ENCODE measurements at places on chromosomes 13 and 19.
A peak's percentile ranks its signal among the peaks of the same experiment; 100 is the strongest.

- DNase-seq: no peak
Observed at GRCh38 chr19:2109046-2109864, 12.5 kb downstream of the IZUMO4 start.

DNA sequence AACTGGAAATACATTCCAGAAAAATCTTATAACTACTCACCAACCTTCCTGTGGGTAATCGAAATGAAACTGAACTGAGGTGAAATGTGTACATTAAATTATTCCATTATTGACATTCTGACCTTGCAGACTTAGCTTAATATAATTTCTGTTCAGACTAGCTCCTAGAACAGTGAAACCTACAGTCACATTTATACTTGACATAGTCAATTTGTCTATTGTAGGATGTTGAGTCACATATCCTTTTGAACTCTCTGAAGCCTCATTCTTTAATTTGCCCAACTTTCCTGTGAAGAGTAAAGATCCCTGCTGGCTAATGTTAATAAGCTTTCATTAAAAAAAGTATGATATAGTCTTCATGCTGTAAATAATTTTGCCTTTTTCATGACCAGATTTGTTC is 92.0 kb upstream of the SCEL start:
- DNase-seq: no peak

- DNase-seq: no peak
Observed at GRCh38 chr19:49879243-49879963, 1.9 kb downstream of the TBC1D17 start.

DNA sequence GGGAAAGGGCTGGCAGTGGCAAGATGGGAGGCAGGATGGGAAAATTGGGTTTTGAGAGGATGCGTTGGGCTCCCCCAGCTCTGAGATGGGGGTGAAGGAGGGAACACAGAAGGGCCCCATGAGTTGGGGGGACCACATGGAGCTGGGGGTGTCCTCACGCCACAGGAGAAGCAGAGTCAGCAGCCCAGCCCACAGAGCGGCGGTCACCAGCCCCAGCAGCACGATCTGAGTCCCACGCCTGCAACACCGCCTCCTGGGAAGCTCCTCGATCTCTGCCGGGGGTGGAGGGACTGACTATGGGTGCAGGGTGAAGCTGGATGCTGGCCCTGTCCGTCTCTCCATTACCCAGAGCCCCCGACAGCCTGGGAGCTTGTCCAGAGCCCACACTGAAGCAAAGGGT is 3.3 kb downstream of the FCER2 start:
- DNase-seq: no peak

DNA sequence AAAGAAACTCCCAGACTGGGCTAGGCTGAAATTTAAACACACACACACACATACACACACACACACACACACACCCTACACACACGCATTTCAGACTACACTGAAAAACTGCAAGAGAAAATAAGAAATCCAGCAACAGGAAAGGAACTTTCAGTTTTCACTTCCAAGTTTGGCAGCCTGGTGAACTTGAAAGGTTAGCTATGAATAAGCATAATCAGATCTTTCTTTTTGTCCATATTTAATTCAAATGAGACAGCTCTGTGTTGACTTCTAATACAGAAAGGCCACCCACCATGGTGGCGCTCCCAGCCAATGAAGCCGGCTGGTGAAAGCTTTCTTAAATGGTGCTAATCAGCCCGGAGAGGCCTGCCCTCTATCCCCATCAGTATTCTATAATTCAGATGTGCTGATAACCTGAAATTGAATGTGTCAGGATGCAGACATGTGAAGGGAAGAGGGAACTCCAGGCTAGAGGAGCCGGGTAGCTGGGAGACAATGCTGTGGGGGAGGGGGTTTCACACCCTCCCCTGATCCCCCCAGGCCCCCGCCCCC is 108.3 kb upstream of the ZNF536 start:
- no peak for DNase-seq

DNA sequence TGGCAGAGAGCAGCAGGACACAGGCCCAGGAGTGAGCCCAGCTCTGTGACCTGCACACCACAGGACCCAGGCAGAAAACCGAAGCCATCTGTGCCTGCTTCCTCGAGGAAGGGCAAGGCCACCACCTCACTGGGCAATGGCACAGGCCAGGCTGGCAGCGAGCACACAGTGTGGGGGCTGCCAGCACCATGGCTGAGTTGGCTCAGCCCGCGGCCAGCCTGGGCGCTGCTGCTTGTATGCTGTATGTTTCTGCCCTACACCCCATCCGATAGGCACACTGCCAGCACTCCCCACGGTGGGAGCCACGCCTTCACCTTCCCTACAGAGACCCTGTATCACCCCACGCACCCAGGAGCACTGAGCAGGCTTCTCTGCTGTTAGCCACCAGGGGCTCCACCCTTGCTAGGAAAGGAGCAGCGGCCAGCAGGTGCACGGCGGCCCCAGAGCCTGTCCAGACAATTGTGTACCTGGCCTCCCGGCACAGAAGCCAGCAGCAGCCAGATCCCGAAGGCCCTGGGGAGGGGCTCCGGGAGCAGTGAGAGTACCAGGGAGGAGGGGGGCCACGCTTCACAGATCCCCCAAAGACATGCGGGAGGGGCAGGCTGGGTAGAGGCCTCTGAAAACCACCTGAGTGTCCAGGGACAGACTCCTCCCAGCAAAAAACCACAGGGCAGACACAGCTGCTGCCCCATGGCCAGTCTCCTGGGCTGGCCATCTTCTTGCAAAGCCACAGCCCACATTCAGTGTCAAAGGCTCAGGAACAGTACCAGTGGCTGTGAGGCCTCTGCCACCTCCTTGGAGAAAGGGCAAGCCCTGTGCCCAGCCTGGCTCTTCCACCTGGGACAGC is 56.1 kb downstream of the MLLT1 start:
- DNase-seq: no peak

GRCh38 chr13:32209652-32210051 is 105.5 kb downstream of the ZAR1L start:
- DNase-seq: no peak

- no peak for DNase-seq
Observed at GRCh38 chr19:17091758-17092333, 16.3 kb downstream of the MYO9B start.

- no peak for DNase-seq
Observed at GRCh38 chr13:51025245-51025905, 85.7 kb downstream of the C13orf42 start.

GRCh38 chr19:10643172-10643967 is 10.8 kb upstream of the ILF3 start:
- DNase-seq: no peak

DNA sequence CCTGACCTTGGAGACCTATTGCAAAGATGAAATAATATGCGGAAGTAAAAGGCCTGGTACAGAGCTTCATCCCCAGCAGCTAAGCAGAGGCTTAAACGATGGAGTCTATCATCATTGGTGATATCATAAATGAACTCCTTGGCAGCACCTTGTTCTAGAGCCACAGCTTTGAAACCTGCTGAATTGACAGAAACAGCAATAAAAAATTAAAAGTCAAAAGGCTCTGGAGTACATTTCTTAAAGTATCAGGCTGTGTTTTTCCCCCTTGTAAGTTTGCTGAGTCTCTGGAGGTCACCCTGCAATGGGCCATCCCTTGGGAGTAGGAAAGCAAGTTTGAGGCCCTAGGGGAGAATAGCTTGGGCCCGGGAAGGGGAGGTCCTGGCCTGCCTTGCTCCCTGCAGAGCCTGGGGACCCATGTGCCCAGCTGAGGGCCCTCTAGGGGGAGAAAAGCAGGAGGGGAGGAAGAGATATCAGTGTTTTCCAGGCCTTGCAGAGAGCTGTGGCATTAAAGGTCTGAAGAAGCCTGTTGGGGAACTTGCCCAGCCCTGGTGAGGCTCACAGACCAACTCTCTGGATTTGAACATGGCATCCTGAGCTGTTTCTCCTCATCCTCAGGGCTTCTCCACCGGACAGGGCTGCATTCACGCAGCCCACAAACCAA is 416.1 kb downstream of the ZNF536 start:
- no peak for DNase-seq

- DNase-seq: no peak
Observed at GRCh38 chr13:111278258-111278657, 42.2 kb upstream of the TEX29 start.

DNA sequence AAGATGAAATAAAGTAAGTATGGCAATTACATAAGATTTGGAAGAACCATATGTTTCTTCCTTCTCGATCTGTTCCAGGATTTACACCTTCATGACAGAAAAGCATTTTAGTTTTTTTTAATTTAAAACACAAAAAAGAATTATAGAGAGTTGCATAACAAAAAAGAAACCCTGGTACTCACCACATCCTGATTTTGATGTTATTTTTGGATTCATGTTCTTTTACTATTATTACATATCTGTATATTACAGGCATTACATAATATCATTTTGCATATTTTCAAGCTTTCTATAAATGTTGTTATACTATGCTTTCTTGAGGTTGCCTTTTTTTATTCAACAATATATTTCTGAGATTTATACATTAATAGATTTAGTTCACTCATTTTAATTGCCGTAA is 6.7 kb upstream of the KATNAL1 start:
- DNase-seq: no peak

GRCh38 chr19:11106477-11106876 is 17.2 kb downstream of the LDLR start:
- DNase-seq: no peak

DNA sequence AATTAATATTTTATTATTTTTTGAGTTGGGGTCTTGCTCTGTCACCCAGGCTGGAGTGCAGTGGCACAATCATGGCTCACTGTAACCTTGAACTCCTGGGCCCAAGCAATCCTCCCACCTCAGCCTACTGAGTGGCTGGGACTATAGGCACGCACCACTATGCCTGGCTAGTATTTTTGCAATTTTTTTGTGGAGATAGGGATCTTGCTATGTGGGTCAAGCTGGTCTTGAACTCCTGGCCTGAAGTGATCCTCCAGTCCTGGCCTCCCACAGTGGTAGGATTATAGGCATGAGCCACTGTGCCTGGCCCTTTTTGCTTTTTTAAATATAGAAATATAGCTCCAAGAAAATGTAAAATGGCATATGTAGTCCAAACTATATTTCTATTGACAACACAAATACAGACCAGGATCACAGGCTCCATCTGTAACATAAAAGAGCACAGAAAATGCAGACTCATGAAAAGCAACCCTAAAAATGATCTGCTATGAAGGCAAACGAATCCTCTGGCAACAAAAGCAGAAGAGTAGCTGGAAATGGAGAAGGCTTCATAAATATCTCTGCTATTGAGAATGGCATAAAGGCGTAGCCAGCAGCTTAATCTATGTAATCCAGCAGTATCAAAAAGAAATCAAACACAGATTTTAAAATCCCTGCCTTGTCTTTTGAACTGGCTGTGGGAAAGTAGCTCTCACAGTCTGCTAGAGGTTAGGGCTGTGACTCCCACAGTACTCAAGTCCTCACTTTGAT is 200.6 kb downstream of the LHFPL6 start:
- DNase-seq: no peak

- DNase-seq: no peak
Observed at GRCh38 chr19:33212436-33213172, 13.0 kb downstream of the SLC7A10 start.

DNA sequence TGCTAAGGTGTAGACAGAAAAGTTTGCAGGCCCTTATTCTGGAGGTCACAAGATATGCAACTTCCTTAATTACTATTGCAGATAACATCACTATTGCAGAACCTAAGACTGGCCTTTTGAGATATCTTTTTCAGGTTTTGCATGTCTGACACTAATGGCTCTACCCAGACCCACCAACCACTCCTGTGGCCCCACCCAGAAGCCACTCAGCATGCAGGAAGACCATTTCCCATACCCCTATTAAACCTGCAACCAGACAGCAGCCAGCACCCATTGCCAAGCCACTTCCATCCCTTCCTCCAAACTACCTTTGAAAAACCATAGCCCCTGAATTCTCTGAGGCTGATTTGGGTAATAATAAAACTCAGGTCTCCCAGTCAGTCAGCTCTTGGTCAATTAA is 297.6 kb downstream of the SLITRK6 start:
- DNase-seq: no peak

DNA sequence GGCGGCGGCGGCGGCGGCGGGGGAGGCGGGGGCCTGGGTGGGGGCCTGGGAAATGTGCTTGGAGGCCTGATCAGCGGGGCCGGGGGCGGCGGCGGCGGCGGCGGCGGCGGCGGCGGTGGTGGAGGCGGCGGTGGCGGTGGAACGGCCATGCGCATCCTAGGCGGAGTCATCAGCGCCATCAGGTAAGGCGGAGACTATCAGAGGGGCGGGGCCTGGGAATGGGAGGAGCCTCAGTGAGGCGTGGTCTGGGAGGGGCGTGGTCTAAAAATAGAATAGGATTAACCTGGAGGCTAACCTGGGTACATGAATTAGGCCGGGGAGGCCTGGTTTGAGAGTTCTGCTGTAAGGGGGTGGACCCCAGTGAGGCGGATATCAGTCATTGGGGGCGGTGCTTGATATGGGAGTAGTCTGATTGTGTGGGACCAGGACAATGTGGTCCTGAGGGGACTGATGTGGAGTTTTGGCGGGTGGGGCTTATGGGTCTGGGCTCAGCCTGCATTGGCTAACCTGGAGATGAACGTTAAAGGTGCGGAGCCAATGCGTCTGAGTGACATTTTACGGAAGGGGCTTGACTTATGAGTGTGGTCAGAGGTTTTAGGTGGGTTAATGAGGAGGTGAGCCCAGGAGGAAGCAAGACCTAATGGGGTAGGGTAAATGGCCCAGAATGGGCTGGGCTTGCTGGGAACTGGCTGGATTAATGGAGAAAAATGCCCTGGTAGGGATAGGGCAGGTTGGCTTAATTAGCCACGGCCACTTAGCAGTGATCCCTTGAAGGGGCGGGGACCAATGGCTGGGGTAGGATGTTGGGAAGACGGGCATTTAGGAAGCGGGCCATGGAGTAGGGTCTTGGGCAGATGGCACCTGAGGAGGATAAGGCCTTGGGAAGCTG is 1.4 kb downstream of the CAPNS1 start:
- peak; percentile 79 for DNase-seq

DNA sequence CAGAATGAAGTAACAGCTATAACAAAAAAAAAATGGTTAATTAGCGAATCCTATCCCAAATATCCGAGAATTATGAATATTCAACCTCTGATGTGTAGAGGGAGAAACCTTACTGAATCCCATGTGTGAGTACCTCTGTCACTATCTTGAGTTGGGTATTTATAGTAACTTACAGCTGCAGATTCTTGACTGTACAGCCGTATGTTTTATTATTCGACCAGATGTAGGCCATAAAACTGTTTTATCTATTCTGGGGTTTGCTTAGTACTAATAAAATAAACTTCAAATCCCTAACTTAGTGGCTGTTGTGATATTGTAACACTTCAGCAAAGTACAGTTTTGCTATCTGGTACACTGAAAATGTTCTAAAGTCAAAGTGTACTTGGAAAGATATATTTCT is 120.0 kb downstream of the EFNB2 start:
- no peak for DNase-seq

GRCh38 chr19:34540811-34541557 is 59.4 kb downstream of the WTIP start:
- DNase-seq: no peak

DNA sequence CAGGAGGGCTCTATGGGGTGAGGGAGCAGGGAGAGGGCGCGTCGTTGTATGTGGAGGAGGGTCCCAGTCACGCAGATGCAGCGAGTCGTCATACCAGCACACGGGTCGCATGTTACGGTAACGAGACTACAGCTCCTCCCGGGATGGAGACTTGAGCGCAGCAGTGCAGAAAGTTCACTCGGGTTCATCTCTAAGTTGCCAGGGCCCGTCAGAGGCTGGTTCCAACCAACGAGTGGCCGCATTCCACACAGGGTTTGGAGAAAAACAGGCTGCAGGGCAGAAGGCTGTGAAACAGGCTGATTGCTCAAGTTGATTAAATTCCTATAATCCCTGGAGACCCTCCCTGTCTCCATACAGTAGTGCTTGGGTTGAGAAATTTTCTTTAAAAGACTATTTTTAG is 21.9 kb upstream of the TTYH1 start:
- no peak for DNase-seq

GRCh38 chr13:71912524-71912923 is 45.5 kb upstream of the DACH1 start:
- DNase-seq: no peak

GRCh38 chr13:74040200-74040599 is 94.0 kb downstream of the KLF12 start:
- peak; percentile 71 for DNase-seq

Data from NCI-H526 treated with DMSO at 0.1 percent for 48 hours (cell line).